GM12892 (cell line): ENCODE measurements at places on chromosomes 6 and 20.

DNA sequence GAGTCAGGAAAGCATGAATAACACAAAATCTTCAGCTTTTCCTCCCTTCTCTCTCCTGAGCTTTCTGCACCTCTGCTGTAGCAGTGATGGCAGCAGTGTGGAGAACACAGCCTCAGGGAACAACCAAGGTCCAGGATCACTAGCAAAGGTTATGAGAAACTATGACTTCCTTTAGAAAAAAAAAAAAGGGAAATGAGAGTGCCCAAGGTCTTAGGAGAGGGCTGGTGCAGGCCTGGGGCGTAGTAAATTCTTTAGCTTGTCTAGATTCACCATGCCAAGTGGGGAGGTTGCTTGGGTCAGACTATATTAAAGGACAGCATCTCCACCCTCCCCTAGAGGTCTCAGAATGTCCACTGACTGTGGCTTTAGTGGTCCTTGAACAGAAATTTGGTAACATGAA, 40.4 kb upstream of the POLR1H start:
- no peak for DNase-seq

GRCh38 chr6:13373919-13374318, 45.6 kb upstream of the TBC1D7 start:
- DNase-seq, result no peak

- no peak for DNase-seq
Measured at GRCh38 chr6:31170987-31171671, 647 bp upstream of the POU5F1 start.

DNA sequence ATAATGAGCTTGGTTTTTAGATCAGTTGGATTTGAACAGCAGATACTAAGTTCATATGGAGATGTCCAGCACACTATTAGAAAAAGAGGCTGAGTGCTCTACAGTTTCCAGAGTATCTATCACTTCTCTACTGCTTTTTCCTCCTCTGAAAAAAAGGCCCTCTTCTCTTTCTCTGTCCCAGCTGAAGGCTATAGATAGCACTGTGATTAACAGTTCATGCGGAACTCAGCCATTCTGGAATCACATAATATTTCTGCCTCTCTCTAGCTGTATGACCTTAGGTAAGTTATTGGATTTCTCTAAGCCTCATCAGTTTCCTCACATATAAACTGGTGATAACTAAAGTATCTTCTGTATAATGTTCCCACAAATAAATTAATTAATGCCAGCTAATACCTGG, 184.1 kb downstream of the UBE3D start:
- DNase-seq, result no peak

DNA sequence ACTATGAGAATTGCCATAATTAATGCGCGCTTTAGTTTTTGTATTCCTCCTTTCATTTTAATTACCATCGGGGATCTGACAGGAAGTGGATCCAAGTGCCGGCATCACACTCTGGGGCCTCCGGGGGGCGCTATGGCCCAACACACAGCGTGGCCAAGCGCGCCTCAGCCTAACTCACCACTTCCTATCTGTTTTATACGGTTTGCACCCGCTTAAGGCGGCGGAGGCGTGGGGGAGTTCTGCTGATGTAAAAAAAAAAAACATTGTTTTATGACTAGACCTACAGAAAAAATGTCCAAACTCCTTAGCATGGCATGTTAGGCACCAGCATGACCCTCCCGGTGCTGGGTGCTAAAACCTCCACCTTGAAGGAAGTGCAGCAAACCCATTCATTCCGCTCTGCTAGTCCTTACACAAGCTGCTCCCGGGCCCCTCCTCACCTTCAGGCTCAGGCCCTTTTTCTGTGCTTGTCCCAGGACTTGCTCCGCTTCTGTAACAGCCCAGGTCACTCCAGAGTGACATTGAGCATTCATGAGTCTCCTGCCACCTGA, 4.5 kb upstream of the EBF4 start:
- DNase-seq, result no peak

GRCh38 chr20:48404598-48404997, 423.2 kb downstream of the PREX1 start:
- DNase-seq, result no peak

- no peak for DNase-seq
Measured at GRCh38 chr6:161079566-161080262, 88.1 kb downstream of the MAP3K4 start.

DNA sequence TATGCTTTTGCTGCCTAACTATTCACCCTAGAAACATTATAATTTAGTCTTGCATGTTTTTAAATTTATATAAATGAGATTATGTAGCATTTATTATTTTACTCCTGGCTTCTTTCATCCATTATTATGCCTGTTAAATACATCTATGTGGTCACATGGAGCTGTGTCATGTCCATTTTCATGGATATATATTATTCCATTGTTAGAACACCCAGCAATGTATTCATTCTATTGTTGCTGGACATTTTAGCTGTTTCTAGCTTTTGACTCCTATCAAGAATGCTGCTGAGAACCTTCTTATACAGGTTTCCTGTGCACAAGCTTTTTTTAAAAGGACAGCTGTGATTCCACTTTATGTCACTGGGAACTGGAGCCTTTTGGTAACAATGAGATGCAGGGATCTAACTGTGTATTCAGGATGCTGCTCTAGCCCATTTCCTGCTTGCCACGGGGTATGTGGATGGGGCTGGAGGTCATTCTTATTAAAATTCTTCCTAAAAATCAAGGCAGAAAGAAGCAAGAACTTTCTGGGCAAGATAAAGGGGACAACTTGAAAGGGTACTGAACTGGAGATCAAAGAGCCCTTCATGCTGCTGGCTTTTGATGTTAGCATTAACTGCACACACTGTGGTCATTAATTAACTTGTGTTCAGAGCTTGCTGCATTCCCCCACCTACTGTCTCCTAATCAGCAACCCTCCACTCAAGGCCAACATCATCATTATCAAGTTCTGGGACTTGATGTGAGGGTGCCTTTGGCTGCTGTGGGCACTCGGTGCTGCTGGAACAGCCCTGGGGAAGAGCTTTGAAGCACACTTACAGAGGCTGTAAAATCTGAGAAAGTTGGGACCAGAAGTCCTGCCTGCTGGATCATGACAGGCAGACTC, 96.6 kb upstream of the AKIRIN2 start:
- no peak for DNase-seq

GRCh38 chr6:17015144-17015543, 86.7 kb upstream of the STMND1 start:
- no peak for DNase-seq

DNA sequence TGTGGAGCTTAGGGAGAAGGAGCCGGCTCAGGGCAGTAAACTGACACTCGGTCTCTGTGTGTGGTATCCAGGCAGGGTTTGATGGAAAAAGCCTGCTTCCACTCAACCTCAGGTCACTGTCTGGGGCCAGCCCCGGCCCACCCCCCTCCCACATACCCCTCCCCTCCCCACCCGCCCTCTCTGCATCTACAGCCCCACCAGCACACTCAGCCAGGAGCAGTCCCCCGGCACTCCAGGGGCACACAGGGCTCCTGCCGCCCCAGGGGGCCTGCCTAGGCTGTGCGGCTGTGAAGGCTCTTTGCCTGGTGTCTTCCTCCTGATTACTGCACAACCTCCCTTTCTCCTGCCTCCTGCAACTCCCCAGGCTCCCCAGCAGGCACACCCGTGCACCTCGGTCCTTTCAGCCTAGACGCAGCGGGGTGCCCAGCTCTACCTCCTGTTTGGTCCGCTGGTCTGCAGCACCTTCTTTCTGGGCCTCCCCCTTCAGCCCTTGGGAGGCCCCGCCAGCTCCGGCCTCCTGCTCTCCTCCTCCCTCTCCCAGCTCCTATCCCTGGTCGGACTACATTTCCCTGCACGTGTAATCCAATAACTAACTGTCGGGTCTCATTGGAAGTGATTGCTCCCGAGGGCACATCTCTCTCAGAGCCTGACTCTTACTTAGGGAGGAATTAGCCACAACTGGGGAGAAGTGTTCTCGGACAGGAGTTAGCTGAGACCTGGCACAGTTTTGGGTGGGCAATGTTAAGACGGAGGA, 1.3 kb upstream of the FOXF2 start:
- no peak for DNase-seq

GRCh38 chr6:50047026-50047425, 2.7 kb downstream of the DEFB112 start:
- no peak for DNase-seq

- no peak for DNase-seq
Measured at GRCh38 chr20:11159728-11160127, 485.9 kb upstream of the JAG1 start.

DNA sequence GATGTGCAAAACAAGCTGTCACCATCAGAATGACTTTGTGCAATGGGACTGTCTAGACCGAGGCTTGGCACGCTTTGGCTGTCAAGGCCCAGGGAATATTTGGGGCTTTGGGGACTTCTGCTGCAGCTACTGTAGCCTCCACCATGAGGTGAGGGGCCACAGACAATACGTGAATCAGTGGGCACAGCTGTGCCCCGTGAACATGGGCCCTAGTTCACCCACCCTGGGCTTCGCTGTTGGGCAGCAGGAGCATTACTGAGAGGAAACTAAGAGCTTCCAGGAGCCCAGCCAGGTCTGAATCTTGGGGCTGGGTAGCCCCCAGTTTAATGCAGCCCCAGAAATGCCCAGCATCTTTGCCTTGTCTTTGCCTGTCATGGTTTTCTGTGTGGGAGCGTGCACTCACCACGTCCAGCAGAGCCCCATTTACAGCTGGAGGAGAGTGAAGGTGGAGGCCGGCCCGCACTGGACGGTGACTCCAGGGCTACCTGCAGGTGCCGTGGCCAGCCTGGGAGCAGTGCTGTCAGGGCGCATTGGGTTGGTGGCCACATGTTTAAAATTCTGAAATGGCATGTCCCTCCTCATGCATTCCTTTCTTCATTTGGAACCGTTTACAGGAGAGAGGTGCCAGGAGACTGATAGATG, 34.7 kb downstream of the DUSP22 start:
- DNase-seq, result no peak

- DNase-seq, result no peak
Measured at GRCh38 chr6:4599924-4600323, 176.3 kb upstream of the CDYL start.

- DNase-seq, result no peak
Measured at GRCh38 chr6:42873313-42873712, 6.1 kb upstream of the RPL7L1 start.

DNA sequence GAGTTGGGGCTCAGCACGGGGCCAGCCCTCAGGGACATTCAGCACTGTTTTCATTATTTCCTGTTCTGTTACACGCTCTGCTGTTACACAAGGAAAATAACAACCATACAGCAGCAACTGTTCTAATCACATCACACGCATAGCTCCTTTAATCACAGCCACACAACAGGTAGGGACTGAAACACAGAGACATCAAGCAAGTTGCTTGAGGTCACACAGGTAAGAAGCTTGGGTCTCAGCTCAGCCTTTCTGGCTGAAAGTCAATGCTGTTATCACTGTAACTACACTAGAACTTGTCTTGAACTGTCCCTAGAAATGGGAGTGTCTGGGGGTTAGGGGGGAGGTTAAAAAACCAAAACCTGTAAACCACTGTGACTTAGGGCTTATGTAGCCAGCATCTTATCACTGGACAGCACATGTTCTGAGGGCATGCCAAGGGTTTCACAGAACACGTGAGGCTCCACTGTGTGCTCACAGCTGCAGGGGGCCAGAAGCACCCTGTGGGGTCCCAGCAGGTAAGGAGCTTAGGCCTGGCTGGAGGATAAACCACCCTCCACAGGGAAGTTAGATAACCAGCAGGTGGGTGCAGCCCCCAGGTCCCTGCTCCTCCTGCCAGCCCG, 146.0 kb downstream of the EYA2 start:
- DNase-seq, result no peak

- no peak for DNase-seq
Measured at GRCh38 chr6:24861934-24862333, 63.2 kb upstream of the ARMH2 start.

DNA sequence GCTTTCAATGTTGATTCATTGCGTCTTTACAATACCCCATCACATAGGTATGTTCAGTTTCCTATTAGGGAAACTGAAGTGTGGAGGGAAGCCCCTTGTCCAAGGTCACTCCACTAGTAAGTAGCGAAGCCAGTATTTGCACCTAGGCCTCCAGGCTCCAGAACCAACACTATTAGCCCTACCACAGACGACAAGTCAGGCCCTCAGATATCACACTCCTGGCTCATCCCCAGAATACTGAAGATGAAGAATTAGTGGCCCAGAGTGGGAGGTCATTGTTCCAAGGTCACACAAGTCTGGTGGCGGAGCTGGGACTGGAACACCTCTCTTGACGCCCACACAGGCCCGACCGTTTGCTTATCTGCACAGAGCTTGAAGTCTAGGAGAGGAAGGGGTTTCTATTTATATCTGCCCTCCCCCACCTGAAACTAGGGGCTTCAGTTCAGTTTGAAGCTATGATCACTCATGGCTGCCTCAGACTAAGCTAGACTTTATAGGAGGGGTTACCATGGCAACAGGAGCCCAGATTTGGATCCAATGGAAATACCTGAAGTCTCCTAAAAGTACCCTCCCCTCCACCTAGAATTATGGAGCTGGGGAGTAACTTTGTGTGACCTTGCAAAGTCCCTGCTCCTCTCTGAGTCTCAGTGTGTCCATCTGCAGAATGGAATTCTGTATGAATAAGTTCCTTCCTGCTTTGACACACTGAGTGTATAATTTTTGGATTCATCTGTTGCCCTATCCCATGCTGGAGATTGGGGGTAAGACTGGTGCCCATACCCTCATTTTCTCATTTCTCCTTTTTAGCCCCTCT, 2.2 kb downstream of the SNTA1 start:
- no peak for DNase-seq

DNA sequence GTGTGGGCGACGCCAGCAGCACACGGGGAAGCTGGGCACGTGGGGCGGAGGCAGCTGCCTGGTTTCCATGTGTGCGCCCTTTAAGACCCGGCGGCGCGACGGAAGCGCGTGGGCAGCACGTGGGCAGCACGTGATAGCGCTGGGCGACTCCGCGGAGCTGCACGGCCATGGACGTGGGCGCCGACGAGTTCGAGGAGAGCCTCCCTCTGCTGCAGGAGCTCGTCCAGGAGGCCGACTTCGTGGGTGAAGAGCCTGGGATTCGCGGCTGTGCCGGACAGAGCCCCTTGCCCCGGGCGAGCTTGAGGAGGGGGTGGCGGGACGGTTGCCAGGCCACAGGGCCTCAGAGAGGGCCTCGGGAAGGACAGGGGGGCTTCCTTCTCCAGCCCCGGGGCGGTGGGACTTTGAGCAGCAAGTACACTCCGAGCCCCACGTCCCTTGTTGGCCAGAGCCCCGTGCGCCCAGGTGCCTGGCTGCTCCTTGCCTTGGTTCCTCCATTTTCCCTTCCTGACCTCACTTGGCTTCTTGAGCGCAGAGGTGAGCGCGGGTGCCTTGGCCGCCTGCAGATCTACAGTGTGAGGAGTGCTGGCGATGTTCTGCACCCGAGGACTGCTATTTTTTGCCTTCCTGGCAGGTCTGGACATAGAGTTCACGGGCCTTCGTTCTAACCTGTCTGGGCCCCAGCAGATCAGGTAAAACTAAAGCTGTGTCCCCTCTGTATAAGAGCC, at the start of gene PNLDC1:
TSS of gene PNLDC1 (plus strand) at position 136 of the 725 bp plus-strand sequence. CDS start at position 168, 32 bp downstream.
- DNase-seq, result no peak

GRCh38 chr20:58162986-58163385, 65.5 kb downstream of the ANKRD60 start:
- no peak for DNase-seq

GRCh38 chr20:20812136-20812535, 99.7 kb upstream of the RALGAPA2 start:
- DNase-seq, result no peak
